ENCODE measurements at places on chromosomes 12 and 14.

- DNase-seq: no peak
Measured at GRCh38 chr12:93336291-93336741, 41.4 kb upstream of the NUDT4 start.

- no peak for DNase-seq
Measured at GRCh38 chr12:94587266-94588241, 62.8 kb downstream of the TMCC3 start.

GRCh38 chr12:122811777-122812176 lies 23.5 kb upstream of the HIP1R start:
- DNase-seq: no peak

DNA sequence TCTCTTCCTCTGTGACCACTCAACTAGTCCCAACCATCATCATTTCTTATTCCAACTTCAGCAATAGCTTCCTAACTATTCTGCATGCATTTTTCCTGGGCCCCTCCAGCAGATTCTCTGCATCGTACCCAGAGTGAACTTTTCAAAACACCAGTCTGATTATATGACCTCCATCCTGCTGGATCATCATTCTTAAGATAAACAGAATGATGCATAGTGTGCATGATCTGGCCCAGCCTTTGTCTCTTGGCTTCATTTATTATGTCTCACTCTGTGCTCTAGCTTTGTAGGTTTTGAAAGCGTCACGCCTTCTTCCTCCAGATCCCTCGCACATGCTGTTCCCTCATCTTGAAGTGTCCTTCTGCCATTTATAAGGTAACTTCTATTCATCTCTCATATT lies 46.3 kb upstream of the SLC38A4 start:
- no peak for DNase-seq

DNA sequence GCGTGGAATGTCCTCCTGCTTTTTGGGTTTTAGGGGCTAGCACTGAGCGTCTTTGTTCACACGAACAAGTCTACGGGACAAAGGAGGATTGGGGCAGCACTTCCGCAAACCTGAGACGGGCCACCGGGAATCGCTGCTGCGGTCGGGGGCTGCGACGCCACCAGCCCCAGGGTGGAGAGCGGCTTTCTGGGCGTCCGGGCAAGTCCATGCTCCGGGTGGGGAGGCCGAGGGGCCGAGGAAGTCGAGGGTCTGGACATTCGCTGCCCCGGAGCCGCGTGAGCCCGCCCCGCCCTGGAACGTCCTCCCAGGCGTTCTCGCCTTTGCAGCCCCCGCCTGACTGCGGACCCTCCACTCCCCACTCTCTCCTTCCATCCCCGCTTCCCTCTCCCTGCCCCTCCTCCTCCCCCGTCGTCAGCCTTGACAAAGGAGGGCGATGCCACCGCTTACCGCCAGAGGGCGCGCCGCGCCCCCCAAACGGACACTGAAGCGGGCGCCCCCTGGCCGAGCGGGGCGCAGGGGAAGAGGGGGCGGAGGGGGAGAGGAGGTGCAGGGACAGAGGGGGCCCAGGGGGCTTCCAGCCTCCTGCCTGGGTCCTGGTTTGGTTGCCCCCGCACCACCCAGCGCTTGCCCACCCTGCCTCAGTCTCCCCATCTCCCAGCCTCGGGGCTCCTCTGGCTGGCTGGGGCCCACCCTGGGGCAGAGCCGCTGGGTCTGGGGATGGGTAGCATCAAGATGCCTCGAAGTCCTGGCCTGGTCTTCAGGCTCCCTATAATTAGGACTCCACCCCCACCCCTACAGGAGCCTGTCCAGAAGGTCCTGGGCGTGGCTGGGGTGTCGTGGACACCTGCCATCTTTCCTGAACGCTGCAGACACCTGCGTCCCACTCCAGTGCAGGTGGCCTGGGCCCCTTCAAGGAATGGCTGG lies 39.1 kb upstream of the INF2 start:
- DNase-seq: peak; percentile 8

DNA sequence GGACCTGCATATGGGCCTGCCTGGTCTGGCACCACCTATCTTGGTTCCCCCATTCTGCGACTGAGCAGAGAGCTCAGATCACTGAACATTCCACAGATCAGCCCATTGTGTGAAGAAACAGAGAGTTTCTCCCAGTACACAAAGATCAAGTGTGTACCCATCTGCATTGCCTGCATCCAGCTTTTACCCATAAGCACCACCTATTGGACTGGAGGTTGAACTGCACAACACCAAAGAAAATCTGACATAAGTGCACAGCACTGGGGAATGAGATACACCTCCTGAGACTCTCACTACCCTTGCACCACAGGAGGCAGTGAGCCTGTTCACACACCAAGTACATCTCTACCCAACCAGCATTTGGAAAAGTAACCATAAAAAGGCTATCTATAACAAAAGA lies 362.6 kb upstream of the CLEC14A start:
- no peak for DNase-seq

DNA sequence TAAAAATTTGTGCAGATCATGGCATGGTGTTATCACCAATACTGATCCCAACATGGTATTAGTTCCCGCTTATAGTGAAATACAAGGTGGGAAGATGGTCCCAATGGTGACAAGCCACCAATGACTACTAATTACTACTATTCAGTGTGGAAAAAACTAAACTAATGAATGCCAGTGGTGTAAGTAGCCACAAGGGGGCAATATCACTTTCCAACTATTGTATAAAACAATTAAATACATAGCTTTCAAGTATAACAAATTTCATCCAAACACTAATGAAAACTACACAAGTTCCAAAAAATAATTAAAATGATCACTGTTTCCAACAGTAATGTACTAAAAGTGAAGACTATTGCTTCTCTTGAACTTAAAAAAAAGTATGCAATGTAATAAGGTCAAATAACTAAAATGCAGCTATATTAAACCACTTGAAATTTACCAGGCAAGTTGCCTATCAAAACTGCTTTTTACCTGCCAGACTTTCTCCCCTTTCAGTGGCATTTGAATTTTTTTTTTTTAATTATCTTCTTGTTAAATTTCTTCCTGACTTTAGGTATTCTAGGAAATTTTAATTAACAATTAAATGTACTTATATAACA lies 58.0 kb downstream of the PAPLN start:
- DNase-seq: peak; percentile 9

DNA sequence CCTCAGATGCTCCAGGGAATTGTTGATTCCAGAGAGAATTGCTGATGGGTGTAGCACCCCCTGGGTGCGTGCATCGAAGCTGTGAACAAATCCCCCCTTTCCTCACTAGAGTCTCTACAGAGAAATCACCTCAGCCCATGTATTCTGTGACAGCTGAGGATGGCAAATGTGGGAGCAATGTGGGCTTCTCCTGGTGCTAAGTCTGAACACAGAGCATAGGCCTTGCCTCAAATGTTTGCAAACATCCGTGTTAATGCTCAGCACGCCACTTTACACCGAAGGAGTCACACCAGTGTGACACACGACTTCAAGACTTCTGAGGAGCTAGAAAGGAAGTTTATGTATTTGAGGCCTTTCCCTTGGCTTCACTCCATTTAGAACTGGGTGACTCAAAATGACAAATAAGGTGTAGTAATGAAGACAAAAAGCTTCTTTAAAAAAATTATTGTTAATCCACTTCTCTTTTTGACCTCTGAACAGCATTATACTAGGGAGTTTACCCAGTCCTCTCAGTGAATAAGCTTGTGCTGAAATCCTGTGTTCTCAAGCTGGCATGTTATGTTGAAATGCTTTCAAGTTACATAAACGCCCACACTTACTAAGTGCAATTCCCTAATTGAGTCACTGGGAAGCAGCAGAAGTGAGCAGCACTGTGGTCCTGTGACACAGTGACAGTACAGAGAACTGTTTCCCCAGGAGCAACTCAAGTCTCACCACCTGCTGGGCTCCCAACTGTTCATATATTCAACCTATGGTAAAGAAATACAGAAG lies 92.9 kb downstream of the FAR2 start:
- DNase-seq: no peak

DNA sequence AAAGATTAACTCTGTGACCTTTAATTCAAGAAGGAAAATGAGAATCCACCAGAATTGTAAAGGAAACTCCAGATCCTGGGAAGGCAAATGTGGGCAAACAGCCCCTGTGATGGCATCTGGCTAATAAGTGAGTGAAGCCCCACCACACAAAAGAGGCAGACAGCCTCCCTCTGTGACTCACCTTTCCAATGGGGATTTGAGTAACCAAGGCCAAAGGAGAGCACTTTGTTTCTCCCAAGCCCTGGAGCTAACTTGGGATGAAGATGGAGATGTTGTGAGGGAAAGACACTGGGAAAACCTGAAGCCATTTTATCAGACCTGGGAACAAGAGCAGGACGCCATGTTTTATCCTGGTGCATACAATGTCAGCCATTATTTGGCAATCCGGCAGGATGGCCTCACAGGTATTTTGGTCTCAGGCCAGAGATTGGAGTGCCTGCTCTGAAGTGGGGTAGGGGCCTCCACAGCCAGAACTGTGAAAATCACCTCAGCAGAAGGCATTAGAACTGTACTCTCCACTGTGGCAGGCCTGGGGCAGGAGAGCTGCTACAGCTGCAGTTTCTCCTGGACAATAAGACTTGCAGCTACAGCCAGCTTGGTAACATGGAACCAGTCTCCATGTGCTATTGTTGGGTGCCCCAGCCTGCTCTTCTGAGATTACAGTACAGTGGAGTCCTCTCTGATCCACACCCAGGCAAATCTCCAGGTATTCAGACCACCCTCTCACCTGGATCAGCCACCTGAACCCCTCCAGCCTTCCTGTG lies 96.6 kb upstream of the PCED1B start:
- no peak for DNase-seq

GRCh38 chr14:66650491-66650911 lies 142.6 kb downstream of the GPHN start:
- DNase-seq: no peak

- DNase-seq: no peak
Measured at GRCh38 chr12:66573605-66574004, 105.3 kb downstream of the GRIP1 start.

GRCh38 chr14:95319312-95320077 lies at the start of gene CLMN:
CLMN (minus strand) TSS chr14:95319908; CDS start chr14:95319792, 116 bp downstream.
- no peak for DNase-seq

DNA sequence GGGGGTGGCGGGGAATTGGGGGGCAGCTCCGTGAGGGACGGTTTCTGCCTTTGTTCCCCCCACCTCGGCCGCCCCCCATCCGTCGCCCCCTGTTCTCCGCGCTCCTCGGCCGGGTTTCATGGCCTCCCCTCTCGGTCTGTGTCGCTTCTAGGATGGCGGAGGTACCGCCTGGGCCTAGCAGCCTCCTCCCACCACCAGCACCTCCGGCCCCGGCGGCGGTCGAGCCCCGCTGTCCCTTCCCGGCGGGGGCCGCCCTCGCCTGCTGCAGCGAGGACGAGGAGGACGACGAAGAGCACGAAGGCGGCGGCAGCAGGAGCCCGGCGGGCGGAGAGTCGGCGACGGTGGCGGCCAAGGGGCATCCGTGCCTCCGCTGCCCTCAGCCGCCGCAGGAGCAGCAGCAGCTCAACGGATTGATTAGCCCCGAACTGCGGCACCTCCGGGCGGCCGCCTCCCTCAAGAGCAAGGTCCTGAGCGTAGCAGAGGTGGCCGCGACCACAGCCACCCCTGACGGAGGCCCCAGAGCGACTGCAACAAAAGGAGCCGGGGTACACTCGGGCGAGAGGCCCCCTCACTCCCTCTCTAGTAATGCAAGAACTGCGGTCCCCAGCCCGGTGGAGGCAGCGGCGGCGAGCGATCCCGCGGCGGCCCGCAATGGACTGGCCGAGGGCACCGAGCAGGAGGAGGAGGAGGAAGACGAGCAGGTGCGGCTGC lies 575 bp downstream of the NAA30 start:
- DNase-seq: no peak

GRCh38 chr12:64042911-64043310 lies 179.2 kb downstream of the KICS2 start:
- no peak for DNase-seq

DNA sequence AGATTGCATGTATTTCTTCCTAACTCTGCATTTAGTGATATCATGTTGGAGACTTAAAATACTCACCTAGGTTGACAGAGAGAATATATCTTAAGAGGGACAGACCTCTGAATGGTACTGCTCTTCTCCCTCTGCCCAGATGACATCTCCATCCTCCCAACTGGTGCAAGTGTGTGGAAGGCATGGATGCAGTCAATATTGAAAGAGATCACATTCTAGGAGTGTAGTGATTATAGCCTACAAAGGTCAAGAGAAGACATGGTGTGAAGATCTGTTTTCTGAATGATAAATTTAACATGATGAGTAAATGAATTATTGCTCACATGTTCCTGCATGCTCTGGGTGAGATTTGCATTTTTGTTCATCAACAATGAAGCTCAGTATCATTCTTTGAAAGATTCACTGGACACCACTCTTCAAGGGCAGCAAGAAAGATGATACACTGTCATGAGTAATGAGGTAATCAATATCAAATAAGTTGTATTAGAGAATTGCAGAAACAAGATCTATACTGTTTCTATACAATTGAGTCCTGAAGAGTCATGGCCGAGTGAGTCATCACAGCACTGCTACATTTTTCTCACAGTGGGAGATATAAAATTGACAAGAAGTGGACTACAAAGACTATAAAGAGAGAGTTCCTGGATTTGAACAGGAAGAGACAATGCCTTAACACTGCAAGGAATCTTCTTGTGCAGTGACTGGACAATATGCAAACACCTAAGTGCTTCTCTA lies 183.3 kb upstream of the KRR1 start:
- no peak for DNase-seq

GRCh38 chr12:71731439-71732356 lies 23.0 kb upstream of the RAB21 start:
- DNase-seq: no peak

- DNase-seq: no peak
Measured at GRCh38 chr12:49703647-49704137, 3.5 kb downstream of the FMNL3 start.

DNA sequence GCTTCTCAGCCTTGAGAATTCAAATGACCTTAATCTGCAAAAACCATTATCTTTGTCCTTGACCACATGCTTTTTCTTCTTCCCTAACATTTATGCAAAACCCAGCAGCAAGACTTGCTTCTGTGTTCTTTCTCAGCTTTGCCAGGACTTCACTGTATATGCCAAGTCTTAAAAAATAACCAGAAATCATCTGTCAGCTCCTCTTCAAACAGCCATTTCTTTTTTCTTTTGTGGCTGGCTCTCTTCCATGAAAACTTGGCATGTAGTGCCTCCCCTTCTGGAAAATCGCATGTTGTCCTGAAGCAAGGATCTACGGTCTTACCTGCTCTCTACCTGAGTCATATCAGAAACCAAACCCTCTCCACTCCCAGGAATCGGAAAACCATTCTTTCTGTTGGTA lies 364.9 kb downstream of the RPS29 start:
- DNase-seq: no peak

GRCh38 chr14:102786768-102787167 lies 9.5 kb downstream of the TRAF3 start:
- DNase-seq: no peak

Data from HS-27A (cell line).